Dermis microvascular lymphatic vessel endothelial cell (primary cell): ENCODE measurements at places on chromosomes 12 and 14. TPM values are rescaled to one million over a fixed set of nuclear protein-coding genes. Genes with fewer than 3 reads are reported as not detected.

DNA sequence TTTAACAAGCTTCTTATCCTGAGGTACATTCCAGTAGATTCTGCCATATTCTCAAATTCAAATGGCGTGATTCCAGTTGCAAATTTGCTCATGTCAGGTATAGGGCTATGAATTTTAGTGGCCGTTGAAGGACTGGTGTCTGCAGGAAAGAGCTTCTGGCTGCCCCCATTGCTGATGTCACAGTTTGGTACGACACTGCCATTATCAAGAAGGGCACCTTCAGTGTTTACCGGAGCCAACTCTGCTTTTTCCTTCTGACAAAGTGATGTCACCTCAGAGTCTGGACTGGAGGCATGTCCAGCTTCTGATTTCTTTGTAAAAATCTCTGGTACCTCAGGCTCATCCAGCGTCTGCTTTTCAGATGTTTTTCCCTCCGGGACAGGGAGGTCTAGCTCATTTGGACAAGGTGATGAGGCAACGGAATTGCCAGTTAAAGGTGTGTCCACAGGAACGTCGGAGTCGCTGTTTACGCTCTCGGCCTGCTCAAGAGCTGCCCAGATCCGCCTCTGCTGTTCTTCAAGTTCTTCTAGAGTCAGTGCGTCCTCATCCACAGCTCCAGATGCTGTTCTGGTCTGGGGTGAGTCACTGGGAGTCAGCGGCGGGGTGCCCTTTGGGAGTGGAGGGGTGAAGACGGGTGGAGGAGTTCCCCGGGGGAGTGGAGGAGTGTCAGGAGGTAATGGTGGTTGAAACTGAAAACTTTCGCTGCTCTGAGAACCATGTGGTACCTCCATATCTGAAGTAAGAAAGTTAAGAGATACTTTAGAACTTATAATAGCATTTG, 27.0 kb downstream of the ZCCHC8 start:
- no peak for DNase-seq

The SLC16A7 gene
- total RNA-seq, result 3.1 and 3.3 TPM in 2 replicates

GRCh38 chr14:105363847-105364708, 34.3 kb upstream of the TEX22 start:
- DNase-seq, result no peak

DNA sequence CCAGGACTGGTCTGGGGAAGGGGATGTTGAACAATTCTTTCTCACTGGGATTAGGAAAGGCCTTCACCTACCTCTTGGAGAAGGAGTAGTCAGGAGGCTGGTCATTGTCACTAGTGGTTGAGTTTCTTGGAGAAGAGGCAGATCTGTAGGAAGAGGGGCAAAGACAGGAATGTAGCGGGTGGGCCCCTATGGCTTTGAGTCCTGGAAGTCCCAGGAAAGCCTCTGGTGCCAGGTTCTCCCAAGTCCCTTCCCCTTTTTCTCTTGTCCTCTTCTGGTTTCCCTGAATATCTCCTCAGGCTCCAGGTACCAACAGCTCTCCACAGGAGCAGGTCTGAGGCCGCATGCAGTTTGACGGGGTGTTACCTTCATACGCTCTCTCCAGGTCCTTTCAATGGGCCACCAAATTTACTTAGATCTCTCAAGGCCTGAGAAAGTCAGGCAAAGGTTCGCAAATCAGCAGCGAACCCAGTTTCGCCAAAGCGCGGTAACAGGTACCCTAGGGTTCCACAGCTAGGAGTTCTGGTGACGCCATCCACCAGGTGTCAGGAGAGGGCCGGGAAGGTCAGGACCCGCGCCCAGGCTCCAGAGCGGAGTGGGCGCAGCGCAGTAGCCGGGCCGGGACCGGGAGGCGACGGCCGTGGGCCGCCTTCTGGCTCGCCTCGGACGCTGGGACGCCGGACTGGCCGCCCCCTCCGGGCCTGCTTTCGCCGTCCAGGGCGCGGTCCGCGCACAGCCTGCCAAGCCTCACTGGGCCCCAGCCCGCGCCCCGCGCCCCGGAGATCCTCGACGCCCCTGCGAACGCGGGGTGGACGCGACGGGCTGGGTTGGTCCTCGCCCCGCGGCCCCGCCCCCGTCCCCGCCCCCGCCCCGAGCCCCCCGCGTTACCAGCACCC, 795 bp downstream of the SMAGP start:
- DNase-seq, result peak; percentile 40

DNA sequence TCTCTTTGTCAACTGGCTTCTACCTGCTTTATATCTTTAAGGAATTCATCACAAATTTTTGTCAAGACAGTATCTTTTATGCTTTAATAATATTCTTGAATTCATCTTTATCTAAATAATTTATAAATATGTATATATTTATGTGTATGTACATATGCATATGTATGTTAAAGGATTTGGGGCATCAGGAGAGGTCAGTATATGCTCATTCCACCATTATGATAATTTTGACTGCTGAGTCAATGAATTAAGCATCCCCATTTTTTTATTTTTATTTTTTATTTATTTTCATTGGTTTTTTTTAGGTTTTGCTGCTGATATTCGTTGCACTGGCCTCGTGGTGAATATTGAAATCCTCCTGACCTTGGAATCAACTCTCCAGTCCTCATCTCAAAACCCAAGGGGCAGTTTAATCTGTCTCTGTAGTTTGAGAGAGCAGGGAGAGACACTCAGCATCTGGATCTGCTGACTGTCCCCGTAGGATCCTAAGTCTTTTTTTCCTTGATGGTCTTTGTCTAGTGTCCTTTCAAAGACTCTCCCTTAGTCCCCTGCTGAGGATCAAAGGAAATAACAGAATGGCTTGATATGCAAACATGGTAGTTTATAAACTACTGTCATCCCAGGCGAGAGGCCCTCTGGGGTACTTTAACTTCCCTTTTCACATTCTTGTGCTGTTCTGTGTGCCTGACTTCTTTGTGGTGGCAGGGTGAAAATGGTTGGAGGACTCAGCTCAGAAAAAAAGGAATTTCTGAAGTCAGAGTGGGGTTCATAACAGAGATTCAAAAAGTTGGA, 218.7 kb downstream of the DIO2 start:
- DNase-seq, result no peak

- DNase-seq, result no peak
Measured at GRCh38 chr12:18145924-18146323, 55.9 kb upstream of the RERGL start.

The EVL gene
- total RNA-seq, result 6.9 and 13.0 TPM in 2 replicates

- DNase-seq, result no peak
Measured at GRCh38 chr12:2152134-2152533, 99.3 kb downstream of the CACNA1C start.

DNA sequence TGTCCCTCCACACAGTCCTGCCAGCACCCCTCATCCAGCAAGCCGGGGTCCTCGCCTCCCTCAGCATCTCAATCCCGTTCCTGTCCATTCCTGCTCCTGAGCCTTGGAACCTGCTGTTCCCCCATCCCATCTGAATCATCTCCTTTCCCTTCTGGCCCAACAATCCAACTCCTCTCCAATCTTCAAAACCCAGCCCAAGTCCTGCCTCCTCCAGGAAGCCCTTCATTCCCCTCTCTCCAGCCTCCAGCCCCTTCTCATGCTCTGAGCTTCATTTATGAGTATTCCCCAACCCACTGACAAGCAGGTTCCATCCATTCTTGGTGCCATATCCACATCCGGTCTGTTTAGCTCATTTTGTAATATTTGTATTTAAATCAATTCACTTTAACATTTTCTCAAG, 128.1 kb downstream of the RIMBP2 start:
- DNase-seq, result no peak

The PSME1 gene
- 116 and 144 TPM in 2 replicates for total RNA-seq

DNA sequence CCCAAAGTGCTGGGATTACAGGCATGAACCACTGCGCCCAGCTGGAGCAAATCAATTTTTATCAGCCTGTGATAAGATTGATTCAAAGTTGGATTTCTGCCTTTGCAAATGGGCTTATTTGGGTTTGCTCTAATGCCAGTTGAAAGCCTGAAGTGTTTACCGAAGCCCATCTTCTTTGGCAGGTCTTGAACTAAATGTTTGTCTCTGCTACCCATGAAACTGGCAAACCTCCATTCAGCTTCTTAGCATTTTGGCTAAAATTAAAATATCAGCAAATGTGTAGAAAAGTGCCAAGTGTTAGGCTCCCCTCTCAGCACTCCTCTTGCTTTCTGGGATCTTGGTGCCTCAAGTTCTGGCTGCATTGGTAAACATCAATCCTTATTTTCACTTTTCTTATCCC, 61.5 kb downstream of the MGAT4C start:
- DNase-seq, result no peak

The CIDEB gene
- 1.5 and 2.4 TPM in 2 replicates for total RNA-seq

- DNase-seq, result no peak
Measured at GRCh38 chr12:132362996-132363660, 33.7 kb upstream of the GALNT9 start.

GRCh38 chr12:17456486-17456885, 633.5 kb downstream of the RERGL start:
- no peak for DNase-seq
